Activated naive CD8-positive, alpha-beta T cell treated with anti-CD3 and anti-CD28 coated beads, Interleukin-2, amount 10 ng/mL, durations not matched to agents 7 days and 5 days (primary cell): ENCODE measurements at places on chromosomes 4 and X.

DNA sequence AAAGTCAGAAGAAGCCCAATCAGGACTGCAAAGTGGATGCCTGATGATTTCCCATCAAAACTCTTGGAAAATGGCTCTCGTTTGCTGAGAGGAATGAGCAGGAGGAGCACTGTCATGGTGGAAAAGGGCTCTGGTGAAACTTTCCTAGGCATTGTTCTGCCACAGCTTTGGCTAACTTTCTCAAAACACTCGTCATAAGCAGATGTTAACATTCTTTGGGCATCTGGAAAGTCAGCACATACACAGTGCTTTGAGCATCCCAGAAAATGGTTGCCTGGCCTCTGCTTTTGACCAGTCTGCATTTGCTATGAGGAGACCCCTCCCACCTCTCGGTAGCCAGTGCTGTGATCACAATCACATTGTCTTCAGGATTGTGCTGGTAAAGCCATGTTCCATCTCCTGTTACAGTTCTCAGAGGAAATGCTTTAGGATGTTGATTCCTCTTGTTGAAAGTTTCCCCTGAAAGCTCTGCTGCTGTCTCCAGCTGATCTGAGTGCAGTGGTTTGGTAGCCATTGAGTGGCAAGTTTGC lies 25.2 kb upstream of the TBC1D14 start:
- no peak for DNase-seq

DNA sequence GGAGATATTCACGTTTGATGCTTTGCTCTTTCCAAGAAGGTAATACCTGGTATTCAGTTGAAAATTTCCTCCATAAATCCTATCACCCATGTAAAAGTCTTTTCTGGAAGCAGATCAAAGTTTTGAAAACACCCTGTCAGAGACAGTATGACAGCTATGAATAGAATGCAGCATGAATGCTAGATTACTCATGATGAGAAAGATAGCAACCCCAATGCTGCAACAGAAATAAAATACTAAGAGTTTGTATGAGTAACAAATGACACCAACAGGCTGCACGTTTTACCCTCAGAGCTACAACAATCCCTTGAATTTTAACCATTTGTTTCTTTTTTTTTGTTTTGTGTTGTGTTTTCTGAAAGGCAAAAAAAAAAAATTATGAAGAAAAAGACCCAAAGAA lies 108.6 kb downstream of the ARHGAP6 start:
- DNase-seq, result no peak

- no peak for DNase-seq
These were observed 11.2 kb downstream of the NEK1 start for GRCh38 chr4:169601016-169601771.

- DNase-seq, result no peak
These were observed 232.5 kb downstream of the ARHGAP10 start for GRCh38 chr4:147964266-147964880.

GRCh38 chrX:28487818-28488217 lies 99.4 kb upstream of the IL1RAPL1 start:
- DNase-seq, result no peak

GRCh38 chr4:176191974-176192373 lies 3.4 kb downstream of the SPATA4 start:
- DNase-seq, result no peak

DNA sequence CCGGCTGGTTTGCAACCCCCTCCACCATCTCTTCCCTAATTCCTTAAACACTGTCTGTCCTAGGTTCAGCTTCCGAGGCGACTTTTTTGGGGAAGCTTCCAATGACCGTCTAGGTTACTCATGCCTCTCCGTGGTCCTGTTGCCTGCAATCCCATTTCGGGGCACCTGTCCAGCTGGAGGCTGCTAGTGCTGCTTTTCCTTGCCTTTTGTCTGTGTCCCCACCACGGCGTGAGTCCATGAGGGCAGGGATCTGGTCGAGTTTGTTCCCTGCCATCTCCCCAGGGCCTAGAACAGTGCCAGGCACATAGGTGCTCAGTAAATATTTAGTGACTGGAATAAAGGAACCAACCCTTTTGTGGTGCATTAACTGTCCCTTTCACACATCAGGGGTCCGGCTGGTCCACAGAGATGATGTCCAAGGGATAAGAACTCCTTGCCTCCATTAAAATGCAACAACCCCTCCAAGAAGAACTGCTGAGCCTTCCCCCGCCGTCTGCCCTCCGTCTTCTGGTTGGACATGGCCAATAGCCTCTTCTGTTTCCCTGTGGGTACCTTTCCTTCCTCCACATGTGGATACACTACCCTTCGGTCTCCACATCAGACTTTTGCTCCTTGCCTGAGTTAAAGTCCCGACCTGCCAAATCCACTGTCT lies 5.7 kb upstream of the SORCS2 start:
- DNase-seq, result no peak

DNA sequence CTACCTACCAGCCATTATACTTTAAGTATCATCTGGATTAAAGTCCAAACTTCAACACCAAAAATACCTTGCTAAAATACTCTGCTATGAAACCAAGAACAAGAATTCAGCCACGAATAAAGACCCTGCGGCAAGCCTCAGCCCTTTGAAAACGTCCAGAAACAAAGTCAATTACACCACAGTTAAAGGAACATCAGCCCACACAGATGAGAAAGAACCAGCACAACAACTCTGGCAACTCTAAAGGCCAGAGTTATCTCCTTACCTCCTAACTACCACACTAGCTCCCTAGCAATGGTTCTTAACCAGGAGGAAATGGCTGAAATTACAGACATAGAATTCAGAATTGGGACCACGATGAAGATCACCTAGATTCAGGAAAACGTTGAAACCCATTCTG lies 23.4 kb downstream of the ABCB7 start:
- no peak for DNase-seq

GRCh38 chr4:73583666-73584065 lies 36.6 kb downstream of the RASSF6 start:
- no peak for DNase-seq

DNA sequence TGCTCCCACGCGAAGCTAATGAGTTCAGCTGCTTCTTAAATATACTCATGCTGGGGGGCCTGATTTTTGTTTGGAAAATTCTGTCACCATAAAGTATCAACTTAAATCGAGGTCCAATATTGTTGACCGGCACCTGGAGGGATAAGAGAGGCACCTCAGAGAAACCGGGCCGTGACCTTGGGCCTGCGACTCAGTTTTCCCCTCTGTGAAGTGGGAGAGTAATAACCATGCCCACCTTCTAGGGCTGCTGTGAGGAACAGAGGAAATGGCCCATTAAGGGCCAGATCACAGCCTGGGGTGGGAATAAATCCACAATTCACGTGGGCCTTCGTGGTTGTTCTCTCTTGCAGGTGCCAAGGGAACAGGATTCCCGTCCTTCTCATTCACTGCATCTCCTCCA lies 39.4 kb downstream of the ZBTB49 start:
- no peak for DNase-seq

DNA sequence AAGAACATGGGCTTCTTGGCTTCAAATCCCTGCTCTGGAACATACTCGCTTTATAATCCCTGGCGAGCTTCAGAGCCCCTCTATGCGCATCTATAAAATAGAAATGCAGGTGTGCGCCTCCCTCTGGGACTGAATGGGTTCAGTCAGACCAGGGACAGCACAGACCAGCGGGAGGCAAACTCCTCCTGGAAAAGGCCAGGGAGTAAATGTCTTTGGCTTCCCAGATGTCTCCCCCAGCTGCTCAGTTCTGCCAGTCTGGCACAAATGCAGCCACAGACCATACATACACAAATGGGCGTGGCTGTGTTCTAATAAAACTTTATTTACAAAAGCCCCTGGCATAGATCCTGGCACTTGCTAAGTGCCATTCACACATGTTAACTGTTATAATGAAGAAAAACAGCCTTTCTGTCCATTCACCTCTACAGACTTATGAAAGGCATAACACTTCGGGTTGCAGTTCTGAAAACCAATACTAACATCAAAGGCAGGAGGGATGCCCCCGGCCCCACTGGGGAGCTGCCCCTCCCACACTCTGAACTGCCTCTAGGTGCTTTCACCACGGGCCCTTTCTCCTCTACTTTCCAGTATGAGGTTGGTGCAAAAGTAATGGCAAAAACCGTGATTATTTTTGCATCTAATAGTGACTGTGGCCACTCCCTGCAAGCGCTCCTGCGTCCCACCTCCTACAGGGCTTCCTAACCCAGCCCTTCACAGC lies 4.6 kb downstream of the JAKMIP1 start:
- DNase-seq, result no peak

DNA sequence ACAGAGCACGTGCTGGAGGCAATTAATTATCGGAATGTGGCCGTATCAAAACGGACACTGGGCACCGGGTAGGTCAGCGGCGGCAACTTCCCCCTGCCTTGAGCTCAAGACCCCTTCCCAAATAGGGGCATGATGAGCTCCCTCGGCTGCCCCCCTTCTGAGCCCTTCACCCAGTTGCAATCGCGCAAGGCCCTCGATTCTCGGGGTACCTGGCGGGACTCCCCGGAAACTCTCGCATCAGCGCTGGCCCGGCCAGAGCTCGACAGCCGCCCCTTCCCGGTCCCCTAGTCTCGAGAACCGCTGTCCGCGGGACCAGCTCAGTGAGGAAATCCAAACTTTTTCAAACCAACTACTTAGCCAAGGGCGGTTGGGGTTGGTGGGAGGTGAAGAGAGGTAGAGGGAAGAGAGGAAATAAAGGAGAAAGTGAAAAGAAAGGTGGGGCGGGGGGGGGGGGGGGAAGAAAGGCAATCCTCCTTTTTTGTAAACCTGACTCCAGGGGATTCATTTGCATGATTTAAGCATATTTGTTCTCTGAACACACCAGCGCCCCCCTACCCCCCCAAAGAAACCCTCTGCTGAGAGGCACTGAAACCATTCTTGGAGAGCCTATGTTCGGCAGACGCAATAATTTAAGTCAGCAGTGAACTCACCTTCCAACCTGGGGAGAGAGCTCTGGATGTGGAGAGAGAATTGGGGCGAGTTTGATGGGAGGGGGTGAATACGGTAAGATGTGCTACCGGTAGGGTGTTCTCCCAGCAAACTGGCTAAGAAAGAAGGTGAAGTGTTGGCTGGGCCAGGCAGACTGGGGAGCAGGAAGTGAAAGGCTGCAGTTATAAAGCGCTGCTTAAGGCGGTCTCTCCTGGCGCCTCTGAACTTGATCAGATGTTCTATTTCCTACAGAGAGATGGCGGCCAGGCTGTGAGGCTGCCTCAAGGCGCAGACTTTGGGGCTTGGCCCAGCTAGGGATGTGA lies 2.0 kb upstream of the ZIC3 start:
- DNase-seq, result no peak

GRCh38 chr4:148405161-148405893 lies 36.9 kb downstream of the NR3C2 start:
- no peak for DNase-seq

DNA sequence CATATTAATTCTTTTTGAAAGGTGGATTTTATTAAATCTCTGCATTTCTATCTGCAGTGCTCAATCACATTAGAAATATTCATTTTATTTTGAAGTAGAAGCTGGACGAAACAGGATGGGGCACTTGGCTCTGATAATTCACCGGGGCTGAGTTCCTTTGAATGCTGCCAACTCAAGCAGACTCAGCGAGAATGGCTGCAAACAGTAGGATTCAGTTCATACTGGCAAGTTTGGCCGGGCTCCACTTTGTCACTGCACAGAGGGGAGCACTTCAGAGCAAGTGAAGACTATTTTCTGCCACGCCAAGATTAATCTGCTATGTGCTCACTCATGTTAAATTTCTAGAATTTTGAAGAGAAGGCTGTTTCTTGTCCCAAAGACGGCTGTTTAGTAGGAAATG lies 30.7 kb upstream of the KLHL8 start:
- no peak for DNase-seq

DNA sequence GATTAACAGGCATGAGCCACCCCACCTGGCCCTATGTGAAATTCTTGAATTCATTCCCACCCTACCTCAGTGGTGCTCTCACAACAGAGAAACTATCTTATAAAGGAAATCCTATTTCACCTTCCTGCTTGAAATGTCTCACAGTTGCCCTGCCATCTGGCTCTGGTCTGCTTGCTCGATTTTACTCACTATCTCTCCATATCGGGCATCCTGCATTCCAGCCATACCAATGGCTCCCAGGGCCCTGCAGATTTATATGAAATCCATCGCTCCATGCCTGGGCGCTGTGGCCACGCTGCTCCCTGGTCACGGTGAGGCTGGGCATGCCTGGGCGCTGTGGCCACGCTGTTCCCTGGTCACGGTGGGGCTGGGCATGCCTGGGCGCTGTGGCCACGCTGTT lies 15.8 kb downstream of the SORBS2 start:
- DNase-seq, result no peak

GRCh38 chrX:1610736-1611135 lies 4.1 kb upstream of the ASMT start:
- DNase-seq, result no peak

DNA sequence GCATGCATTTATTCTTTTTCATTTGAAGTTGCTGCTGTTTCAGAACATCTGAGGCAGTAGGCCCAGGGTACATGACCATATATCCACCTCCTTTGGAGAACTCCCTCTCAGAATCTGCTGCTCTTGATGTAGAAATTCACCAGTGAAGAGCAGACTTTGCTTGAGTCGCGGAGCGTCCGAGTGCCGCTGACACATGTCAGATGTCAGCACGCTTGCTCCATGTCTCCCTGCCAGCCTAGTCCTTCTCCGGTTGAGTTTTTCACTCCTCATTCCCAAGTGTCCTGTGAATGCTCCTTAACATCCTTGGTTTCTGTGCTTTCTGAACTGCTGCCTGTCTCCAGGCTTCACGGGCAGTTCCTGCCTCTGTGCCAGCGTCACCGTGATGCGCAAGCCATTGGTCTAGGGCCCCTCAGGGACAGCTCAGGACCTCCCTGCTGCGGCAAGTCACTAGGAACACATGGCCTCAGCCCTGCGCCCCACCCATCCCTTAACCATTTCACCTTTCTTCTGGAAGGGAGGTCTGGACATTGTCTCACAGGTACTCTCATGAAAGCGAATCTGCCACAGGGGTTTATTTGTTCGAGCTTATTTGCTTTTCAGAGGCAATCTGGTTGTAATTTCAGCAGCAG lies 93.1 kb upstream of the RBPJ start:
- DNase-seq, result no peak

DNA sequence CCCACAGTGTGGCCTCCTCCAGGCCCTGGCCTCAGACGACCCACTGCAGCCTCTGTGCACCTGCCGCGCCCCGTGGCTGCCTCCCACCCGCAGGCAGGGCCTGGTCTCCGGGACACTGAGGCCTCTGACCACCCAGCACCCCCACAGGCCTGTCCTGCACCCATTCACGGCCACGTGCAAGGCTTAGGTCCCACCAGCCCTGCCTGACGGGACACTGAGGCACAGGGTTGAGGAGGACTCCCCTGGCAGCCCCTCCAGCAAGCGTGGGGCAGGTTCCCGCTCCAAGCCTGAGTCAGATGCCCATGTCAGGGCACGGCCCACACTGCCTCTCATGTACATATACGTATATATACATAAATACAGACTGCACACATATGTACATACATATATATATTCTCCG lies 23.5 kb downstream of the NELFA start:
- DNase-seq, result no peak

- no peak for DNase-seq
These were observed 22.5 kb upstream of the MSANTD1 start for GRCh38 chr4:3226467-3226866.

DNA sequence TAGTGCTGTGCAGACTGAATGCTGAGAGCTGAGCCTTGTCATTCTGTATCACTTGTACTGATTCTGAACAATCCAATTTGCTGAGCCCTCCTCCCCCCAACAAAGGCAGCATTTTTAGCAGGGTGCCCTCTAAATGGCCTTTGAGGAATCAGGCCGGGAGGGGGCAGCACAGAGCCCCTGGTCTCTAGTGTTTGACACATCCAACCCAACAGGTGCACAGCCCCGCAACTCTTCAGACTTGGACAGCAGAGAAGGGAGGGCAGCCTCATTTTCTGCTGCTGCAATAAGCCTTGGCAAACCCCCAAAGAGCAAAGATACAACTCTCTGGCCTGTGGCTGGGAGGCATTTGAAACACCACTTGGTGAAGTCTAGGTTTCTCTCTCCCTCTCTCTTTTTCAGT lies 3.4 kb downstream of the ATP1B4 start:
- DNase-seq, result peak; percentile 52

GRCh38 chr4:175282407-175282806 lies 364.2 kb downstream of the ADAM29 start:
- no peak for DNase-seq
